Cardiac septum (tissue), 1 donor: ENCODE measurements at places on chromosomes 1 and 21. TPM values are rescaled to one million over a fixed set of nuclear protein-coding genes. Genes with fewer than 3 reads are reported as not detected.

GRCh38 chr1:198174297-198174696 is 17.5 kb downstream of the NEK7 start:
- DNase-seq = no peak

Gene NUDT4B
- total RNA-seq = not detected

DNA sequence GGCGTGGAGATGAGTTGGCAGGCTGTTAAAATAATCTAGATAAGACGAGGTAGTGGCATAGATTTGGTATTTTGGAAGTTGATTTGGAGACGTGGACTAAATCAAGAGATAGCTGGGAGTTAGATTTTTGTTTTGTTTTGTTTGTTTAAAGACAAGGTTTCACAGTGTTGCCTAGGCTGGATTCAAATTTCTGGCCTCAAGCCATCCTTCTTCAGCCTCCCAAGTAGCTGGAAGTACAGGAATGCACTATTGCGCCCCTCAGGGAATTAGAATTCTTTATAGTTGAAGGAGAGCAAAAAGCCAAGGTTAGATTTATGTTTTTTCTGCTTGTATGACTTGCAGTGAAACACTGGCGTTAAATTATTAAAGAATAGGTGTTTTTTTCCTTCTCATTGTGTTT is 22.3 kb upstream of the SNRPE start:
- no peak for DNase-seq

GRCh38 chr1:12230549-12231275 is 882 bp downstream of the VPS13D start:
- peak; percentile 86 for DNase-seq

DNA sequence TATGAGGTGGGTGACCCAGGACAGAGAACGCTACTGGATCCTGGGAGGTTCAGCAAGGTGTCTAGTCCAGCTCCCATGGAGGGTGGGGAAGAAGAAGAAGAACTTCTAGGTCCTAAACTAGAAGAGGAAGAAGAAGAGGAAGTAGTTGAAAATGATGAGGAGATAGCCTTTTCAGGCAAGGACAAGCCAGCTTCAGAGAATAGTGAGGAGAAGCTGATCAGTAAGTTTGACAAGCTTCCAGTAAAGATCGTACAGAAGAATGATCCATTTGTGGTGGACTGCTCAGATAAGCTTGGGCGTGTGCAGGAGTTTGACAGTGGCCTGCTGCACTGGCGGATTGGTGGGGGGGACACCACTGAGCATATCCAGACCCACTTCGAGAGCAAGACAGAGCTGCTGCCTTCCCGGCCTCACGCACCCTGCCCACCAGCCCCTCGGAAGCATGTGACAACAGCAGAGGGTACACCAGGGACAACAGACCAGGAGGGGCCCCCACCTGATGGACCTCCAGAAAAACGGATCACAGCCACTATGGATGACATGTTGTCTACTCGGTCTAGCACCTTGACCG is 8.6 kb upstream of the PIGV start:
- DNase-seq = no peak

GRCh38 chr1:19450811-19451515 is 34.4 kb downstream of the CAPZB start:
- no peak for DNase-seq

Gene HES3
- not detected for total RNA-seq

Gene AIM2
- 0.35 TPM for total RNA-seq

- DNase-seq = no peak
Measured at GRCh38 chr1:36093226-36093625, 4.5 kb downstream of the ADPRS start.

DNA sequence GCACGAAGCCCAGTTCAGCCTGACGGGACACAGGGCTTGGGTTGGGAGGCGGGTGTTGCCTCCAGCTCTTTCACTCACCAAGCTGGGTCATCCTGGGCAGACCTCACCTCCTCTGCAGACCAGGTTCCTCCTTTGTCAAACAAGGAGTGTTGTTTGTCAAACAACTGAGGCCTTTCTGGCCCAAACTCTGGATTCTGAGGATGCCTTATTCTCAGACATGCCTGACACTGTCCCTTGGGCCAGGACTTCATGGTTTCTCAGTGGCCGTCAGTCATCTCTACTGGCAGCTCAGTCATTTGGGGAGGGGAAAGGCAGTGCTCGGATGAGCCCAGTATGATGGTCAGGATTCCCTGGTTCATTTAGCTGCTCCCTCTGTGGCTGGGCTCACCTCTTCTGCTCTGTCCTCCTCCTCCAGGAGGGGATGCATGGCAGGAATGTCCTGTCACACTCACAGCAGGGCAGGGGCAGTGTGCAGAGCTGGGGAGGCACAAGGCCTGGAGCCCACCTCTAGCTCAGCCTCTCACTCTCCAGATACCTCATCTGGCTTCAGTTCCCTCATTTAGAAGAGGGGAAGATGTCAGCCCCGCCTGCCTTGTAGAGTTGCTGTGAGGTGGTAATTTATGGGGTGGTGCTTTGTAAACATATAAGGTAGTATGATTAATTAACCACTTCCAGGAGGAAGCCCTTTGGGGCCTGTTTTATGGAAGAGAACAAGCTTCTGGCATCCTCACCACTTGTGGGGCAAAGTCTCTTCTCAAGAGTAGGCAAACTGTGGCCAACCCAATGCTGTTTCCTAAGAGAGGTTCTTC is 20.6 kb downstream of the SLC2A1 start:
- peak; percentile 67 for DNase-seq

Gene ERVH48-1
- not detected for total RNA-seq

DNA sequence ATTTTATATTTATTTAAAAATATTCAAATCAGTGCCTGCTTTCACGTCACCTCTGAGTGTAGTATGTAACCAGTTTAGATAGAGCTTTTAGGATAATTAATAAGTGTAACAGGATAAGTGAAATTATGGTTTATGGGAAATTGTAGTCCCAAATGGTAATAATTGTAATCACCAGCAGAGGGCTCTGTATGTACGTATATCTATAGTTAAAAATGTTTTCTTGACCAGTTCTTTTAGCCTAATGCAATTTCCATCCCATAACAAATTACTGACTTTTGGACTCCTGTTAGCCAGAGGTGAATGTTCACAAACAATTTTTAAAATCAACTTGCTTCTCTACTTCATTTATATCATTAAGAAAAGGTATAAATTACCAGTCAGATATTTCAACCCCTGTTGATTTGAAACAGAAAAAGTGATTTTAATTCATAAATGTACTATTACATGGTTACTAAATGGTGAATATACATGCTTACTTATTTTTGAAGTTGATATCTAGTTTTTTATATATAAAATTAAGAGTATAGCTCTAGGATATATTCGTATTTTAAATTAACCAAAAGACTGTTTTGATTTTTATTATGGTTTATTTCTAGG is 25.3 kb downstream of the SLC30A7 start:
- DNase-seq = no peak

DNA sequence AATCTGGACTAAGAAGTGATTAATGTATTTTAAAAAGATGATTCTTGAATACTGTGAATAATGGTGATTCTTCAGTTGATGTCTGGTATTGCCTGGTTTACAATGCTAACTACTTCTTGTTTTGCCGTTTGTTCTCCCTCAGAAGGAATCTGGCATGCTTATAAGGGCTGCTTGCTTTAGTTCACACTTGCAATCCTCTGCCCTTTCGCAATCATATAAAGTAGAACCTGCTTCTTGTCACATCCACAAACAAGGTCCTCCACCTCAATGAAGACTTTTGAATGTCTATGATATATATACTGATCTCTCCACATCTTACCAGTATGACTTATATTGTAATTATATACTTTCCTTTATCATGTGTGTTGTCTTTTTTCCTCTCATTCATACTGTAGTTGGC is 92.6 kb downstream of the ADGRL4 start:
- DNase-seq = no peak

GRCh38 chr1:46508757-46509156 is 19.1 kb downstream of the DMBX1 start:
- no peak for DNase-seq
